ENCODE measurements at places on chromosomes 5 and 9.

GRCh38 chr5:170423692-170424091 lies 34.5 kb upstream of the KCNMB1 start:
- no peak for DNase-seq

GRCh38 chr9:103798620-103799019 lies 295.5 kb upstream of the SMC2 start:
- DNase-seq: peak; percentile 16

- no peak for DNase-seq
These were observed 36.3 kb downstream of the PTGER4 start for GRCh38 chr5:40716000-40716399.

DNA sequence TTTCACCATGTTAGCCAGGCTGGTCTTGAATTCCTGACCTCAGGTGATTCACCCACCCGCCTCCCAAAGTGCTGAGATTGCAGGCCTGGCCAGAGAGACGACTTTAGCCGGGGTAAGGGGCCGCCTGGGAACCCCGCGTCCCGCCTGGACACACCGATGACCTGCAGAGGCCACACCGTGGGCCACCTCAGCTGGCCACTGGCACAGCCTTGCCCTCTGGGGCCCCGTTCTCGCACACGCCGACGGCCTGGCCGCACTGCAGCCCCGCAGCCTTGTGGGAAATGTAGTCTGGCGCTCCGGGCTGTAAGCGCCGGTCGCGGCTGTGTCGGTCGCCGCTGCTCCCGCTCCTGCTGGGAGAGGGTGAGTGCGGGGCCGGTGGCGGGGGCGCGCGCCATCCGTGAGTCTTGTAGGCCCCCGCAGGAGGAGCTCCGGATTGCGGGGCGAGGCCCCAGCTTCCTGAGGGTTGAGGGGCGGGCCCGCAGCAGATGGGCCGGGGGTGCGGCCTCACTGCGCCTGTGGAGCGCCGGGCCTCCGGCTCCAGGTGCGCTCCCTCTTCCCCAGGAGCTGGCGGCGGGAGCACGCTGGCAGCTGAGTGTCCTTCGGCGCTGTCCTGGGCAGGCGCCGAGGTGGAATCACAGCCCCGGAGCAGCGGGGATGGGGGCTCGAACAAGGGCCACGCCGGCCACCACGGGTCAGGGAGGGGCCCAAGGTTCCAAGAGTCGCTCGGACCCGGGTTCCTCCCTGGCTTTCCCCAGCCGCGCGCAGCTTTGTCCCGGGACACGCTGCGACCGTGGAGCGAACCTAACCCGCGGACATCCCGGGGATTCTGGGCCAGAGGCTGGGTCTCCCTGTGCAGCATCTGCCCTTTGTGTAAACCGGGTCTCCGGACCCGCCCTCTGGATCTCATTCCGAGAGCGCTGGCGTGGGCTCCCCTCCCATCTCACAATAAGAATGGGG lies at the start of gene ZFP2:
Gene ZFP2, plus strand, starts transcription at position 299 of the 957 bp plus-strand sequence. CDS start 35,401 bp downstream, outside the sequence.
- peak; percentile 4 for DNase-seq

GRCh38 chr5:125393221-125393815 lies 646.9 kb upstream of the ZNF608 start:
- no peak for DNase-seq

DNA sequence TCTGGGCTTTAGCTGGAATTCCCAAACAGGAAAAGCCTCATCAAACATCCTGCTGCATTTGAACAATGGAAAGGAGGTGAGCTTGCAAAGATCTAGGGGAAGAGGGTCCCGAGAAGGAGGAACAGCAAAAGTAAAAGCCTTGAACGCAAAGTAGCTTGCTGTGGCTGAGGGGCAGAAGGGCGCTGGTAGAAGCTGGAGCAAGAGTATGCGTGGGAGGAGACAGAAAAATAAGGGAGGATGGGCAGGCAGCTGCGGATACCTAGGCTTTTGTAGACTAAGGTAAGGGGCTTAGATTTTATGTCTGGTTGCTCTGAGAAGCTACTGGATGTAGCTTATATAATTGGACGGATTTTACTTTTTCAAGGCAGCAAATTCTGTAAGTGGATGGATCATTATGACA lies 21.9 kb upstream of the TGFBR1 start:
- no peak for DNase-seq

DNA sequence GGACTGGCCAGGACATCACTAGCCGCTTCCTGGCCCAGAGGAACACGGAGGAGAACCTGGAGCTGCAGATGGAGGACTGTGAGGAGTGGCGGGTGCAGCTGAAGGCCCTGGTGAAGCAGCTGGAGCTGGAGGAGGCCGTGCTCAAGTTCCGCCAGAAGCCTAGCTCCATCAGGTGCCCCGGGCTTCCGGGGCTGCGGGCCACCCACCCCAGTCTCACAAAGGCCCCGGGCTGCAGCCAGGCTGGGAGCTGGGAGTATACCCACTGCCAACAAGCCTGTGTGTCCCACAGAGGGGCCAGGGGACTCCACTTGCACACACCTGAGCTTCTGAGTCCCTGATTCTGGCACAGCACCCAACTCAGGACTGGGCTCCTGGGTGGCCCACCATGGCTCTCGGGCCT lies 1.7 kb upstream of the RABL6 start:
- no peak for DNase-seq

- DNase-seq: no peak
These were observed 84.0 kb downstream of the SEC61B start for GRCh38 chr9:99305820-99306811.

- DNase-seq: no peak
These were observed 608 bp downstream of the ELOVL7 start for GRCh38 chr5:60843386-60843935.

GRCh38 chr9:98039607-98040017 lies 16.9 kb upstream of the NANS start:
- DNase-seq: no peak

- no peak for DNase-seq
These were observed 78.8 kb downstream of the NLN start for GRCh38 chr5:65800775-65801174.

DNA sequence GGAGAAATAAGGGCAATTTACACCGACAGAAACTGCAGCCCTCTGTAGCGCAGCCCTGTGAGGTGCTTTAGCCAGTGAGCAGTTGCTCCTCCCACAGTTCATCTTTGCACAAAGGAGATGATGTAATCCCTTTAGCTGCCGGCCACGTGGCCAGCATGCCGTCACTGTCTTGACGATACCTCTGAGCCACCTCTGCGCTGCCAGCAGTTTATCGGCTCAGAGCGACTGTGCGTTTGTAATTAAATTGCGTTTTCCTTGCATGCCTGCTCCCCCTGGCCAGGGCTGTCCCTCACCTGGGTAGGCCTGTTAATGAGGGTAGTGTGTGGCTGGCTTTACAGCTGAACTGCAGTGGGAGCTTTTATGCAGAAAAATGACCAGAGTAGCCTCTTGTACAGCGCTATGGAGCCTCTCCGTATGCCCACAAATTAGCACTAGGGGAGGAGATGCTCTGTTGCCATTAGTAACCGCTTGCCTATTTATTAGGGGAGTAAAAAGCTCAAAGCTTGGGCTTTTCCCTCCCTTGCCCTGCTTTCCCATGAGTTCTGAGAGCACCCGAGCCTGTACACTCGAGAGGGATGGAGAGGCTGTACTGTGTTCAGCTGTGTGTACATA lies 107.0 kb downstream of the TRIO start:
- no peak for DNase-seq

GRCh38 chr5:68744206-68744605 lies 349.6 kb upstream of the SLC30A5 start:
- no peak for DNase-seq

DNA sequence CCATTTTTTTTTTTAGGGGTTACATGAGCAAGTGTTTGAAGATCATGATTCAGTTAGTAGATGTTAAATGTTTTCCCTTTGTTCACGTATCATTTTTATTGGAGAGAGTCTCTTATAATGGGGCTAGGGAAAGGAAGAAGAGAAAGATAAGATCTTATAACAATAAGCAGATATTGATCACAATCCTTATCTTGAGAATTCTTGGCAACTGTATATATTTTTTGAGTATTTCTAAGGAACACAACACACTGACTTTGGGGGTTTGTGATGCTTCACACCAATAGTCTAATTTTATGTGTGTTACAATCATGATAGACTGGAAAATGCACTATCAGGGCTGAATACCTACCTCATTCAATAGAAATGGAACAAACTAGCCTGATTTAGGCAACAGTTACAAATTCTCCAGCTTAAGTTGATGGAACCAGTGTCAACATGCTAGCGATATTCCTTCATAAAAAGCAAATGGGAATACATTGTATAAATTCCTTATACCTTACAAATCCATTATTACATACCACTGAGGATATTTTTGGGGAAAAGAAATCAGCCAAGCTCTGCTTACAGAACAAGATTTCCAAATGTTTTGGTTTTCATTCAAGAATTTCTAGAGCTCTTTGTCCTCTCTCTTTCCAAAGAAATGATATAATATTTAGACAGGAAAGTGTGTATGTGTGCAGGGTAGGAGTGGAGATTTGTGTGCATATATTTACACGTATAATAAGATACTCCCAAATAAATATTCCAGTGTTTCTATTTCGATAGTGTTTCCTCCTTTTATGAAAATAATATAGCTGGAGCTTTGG lies 41.5 kb downstream of the SVEP1 start:
- no peak for DNase-seq

GRCh38 chr9:5263351-5264218 lies 32.4 kb downstream of the INSL4 start:
- no peak for DNase-seq

DNA sequence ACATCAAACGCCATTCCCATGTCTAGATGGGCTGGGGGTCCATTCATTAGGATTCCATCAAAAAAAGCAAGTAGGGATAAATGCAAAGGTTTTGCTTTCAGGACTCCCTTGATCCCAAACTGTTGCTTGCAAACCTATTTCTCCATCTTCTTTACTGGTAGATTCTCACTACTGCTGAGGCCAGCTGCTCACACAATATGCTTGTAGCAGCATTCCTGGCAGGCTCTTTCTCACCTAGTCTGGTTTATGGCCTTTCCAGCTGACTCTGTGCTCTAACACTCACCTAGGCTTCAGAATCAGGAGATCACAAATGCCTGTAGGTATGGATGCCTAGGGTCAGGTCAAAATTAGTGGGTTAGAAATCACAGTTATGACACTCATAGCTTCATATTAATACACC lies 274.7 kb downstream of the GABRB2 start:
- DNase-seq: no peak

DNA sequence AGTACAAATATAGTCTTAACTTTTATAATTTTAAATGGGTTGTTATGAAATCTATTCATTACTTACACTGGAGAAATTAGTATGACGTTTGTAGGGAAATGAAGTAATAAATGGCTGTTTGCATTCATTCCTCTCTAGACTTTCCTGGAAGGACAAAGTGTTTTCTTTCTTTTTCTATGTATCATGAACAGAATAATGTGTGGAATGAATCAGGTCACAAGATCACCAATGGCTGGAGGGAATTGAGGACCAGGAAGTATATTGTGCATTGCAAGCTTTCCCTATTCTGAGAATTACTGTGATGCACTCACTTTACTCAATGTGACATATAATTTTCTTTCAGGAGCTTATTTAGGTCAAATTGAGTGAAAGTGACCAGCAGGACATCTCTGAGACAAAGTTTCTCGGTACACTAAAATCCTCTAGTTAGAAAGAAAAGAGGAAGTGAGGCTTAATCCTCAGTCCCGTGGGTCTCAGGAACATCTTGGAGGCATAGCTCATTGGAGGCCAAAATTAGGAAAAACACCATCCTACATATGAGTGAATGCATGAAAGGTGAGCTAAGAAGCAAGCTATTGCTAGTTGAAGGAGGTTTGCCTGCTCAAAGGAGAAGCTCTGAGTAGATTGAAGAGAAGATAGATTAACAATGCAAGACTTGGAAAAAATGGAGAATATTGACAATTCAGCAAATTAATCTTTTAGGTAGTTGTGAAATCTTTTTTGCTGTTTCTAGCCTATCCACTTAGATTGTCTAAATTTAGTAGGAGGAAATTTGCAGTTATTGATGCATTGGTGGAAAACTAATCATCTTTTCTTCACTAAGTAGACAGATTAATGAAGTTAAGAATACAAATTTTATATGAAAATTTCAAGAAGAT lies 28.0 kb downstream of the ERAP2 start:
- DNase-seq: no peak

GRCh38 chr9:73183917-73184861 lies 32.5 kb downstream of the ANXA1 start:
- no peak for DNase-seq

DNA sequence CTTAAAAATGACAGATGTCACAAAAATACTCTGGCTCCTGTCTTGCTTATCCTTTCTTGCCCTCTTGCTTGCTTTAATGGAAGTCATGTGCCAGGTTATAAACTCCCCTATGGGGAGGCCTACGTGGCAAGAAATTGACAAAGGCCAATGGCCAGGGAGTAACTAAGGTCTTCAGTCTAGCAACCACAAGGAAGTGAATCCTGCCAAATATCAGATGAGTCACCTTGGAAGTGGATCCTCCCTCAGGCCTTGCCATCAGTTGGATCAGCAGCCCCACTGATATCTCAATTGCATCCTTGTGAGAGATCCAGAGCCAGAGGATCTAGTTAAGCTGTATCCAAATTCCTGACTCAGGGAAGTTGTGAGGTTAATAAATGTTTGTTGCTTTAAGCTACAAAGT lies 82.8 kb downstream of the CAAP1 start:
- DNase-seq: no peak

GRCh38 chr5:116571568-116572349 lies 2.9 kb downstream of the SEMA6A start:
- DNase-seq: no peak

GRCh38 chr5:130035388-130035787 lies 131.1 kb downstream of the CHSY3 start:
- no peak for DNase-seq

DNA sequence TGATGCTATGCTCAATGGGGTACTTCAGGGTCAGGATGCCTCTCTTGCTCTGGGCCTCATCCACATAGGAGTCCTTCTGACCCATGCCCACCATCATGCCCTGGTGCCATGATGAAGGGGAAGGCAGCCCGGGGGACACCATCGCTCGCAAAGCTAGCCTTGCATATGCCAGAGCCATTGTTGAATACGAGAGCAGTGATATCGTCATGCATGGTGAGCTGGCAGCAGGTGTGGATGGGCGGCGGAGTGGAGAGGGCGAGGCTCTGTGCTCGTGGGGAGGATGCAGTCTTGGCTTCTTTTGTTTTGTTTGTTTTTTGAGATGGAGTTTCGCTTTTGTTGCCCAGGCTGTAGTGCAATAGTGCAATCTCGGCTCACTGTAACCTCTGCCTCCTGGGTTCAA lies 17.2 kb upstream of the SPZ1 start:
- DNase-seq: no peak

DNA sequence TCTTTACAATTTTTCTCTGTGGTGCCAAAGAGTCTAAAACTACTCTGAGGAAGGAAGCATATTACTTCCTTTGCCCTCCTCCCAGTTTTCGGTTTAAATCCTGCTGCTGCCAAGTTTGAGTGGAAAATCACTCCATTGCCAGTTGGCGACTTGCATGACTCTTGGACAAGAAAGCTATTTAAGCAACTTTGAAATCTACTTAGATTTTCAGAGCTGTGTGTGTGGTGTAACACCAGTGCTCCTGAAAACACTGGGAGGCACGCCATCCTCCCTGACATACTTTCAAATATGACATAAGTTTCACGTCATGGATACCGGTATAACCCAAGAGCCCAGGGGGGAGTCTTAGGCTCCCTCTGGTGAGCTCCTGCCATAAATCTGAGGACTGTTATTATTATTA lies 83.5 kb upstream of the RIOK2 start:
- no peak for DNase-seq
